ENCODE measurements at places on chromosomes 7 and 10.

DNA sequence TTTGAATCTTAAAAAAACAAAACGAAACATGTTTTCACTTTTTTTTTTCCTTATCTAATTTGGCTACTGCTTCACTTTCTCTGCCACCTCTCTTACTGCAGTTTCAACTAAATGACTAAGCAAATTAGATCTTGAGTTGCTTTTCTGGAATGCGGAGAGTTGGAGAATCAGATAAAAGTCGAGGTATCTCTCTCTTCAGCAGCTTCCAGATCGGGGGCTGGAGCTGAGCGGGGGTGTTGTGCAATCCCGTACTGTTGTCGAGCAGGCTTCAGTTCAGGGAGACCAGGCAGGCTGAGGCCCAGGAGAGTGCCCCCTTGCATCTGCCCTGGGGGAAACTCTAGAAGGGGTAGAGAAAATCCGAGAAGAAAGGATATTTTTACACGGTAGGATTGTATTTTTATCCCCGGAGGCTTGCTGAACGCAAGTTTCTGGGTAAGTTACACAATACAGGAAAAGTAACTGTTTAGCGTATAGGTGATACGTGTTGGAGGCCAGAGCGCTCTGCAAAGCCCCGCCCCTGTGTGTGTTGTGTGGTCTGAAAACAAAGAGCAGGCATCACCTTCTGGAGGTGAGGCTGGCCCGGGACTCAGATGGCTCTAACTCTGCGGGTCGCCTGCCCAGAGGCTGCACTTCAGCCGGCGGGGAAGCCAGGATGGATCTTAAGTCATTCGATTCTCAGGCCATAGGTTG is 116.6 kb downstream of the KLF6 start:
- peak; percentile 32 for DNase-seq

DNA sequence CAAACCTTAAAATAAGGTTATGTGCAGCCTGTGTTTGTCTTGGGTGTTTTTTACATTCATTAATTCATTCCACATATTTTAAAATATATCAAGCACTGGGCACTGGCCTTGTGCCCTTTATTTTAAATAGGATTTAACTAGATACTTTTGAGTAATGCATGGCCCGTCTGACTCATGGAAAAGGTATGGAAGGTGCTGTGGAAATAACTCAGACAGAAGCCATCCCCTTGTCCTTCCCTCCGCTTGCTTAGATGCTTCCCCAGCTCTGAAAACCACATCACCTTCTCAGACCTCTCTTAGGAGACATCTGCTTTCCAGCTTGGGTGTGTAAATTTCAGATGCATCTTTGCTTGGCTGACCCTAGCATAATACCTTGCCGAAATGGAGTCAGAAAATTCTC is 30.5 kb downstream of the SLC18A2 start:
- no peak for DNase-seq

- no peak for DNase-seq
These were observed 130.9 kb upstream of the PRR15 start for GRCh38 chr7:29432721-29433120.

DNA sequence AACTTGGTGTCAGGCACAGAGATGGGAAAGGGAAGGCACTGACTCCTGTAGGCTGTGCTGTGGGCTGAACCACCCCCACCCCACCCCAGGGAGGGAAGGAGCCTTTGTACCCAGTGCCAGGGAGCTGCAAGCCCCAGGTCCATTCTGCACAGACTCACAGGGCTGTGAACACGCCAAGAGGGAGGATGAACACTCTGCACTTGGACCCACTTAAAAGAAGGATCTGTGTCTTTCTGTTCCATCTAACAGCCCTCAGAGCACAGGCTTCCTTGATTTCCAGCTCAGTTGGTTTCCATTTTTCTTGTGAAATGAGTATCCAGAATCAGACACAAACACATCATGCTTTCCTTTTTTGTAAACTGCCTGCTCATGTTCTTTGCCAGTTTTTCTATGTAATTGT is 84.9 kb downstream of the GRB10 start:
- no peak for DNase-seq

- DNase-seq, result no peak
These were observed 975 bp downstream of the CNTNAP2 start for GRCh38 chr7:146117576-146117975.

GRCh38 chr7:65892161-65892560 is 19.3 kb downstream of the VKORC1L1 start:
- DNase-seq, result no peak

GRCh38 chr10:68924593-68924992 is 23.5 kb downstream of the DDX50 start:
- no peak for DNase-seq

DNA sequence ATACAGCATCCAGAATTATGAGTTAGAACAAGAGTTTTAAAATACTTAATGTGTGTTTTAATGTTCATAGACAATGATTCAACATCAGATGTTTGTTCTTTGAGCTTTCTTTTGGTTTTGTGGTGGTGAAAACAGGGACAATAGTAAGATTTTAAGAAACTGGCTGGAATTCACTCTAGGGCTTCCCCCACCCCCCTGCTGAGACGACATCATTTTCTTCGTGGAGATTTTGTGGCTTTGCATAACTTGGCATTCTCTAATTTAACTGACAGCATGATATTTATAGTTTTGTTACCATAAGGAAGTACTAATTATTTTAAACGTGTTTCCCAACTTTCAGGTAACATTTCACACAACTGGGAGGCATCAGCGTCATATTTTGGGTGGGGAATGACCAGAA is 184.1 kb downstream of the BICC1 start:
- no peak for DNase-seq

DNA sequence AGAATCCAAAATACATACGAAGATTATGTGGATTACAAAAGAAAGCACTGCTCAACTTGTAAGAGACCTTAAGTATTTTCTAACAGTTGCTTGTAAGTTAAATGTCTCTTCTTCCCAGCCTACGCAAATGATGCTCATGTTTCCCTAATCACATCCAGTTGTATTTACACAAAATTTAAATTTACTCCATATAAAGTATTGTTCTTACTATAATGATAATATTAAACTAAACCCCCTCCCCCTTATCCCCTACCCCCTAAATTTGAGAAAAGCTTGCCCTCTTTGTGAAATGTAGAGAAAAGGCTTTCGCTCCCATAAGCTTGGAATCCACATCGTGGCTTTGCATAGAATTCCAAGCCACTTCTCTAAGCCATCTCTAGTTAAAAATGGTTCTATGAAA is 29.4 kb downstream of the ANKMY2 start:
- DNase-seq, result no peak

DNA sequence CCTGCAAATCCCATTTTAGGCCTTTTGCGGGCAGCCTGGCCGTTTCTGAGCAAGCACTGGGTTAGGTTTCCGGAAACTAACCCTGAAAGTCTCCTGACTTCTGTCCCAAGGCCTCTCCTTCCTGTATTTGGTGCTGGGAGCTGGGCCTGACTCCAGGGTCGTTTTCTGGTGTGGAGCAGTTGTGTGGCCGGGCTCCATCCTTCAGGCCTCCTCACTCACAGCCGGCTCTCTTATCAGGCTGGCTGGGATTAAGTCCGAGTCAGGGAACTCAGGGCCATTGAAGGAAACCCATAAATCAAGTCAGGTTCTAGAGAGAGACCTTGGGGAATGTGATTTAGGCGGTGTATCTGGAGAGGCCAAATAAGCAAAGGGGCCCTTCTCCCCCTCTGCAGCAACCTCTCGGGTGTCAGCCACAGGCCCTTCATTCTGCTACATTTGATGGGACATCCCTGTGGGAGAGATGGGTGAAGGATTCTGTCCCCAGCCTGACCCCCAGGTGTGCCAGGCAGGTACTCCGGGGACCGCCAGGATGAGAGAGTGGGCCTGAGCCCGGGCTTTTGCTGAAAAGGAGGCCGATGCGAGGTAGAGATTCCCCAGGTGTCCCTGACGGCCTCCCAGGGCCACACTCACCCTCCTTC is 3.3 kb downstream of the GATA3 start:
- no peak for DNase-seq

DNA sequence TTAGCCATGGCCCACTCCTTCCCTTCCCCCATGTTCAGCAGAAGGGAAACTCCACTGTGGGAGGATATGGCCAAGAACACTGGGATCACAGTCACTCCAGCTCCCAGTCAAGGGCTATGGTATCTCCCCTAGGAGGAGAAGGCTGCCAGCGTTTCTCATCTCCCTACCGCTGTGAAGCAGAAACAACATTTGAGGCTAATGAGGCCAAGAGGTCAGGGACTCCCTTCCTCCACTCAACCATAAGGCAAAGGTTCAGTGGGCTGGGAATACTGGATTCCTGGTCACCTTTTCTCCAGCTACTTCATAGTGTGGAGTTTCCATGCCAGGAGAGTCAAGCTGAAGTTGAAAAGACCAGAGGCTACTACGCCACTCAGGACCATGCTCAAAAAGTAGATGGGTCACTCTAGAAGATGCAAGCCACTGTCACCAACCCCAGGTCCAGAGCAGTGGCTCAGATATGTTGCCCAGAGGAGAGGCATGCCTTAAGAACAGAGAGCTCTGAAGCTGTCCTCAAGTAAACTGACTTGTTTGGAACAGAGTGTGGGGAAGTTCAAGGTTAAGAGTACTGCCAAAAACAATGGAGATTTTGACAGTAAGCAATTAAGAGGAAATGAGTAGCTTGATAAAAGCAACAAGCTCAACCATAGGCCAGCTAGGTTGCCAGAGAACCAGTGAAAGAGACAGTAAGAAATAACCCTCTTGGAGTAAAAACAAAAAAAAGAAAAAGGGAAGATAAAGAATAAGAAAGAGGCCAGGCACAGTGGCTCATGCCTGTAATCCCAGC is 3.8 kb upstream of the TMEM140 start:
- DNase-seq, result no peak

GRCh38 chr10:61283066-61283465 is 170.1 kb downstream of the TMEM26 start:
- no peak for DNase-seq

GRCh38 chr7:136359333-136359903 is 382.3 kb upstream of the MTPN start:
- DNase-seq, result no peak

DNA sequence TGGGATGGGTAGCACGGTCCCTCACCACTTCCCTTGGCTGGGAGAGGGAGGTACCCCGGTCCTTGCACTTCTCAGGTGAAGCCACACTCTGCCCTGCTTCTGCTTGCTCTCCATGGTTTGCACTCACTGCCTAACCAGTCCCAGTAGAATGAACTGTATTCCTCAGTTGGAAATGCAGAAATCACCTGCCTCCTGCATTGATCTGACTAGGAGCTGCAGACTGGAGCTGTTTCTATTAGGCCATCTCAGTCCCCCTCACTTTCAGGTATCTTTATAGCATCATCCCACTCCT is 264.9 kb downstream of the ZWINT start:
- DNase-seq, result no peak

DNA sequence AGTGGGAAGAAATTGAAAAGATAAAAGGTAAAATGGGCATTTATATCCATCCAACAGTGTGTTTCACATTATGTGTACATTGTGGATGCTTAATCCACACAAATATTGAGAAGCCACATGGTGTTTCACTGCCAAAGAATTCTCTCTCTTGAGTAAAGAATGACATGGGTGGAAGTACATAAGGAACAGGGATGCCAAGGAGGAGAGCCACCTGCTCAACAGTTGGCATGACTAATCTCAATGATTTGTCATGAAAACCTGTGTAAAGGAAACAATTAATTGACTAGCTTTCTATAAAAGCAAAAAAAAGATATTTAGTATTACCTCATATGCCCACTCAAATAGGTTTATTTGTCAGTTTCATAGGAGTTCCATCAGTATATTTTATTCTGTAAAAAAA is 43.1 kb downstream of the MAGI2 start:
- DNase-seq, result no peak

- DNase-seq, result no peak
These were observed 25.7 kb upstream of the NDST2 start for GRCh38 chr10:73837072-73837471.

All from activated T-cell treated with anti-CD3 and anti-CD28 coated beads for 24 hours (primary cell).